ENCODE measurements at places on chromosomes 16 and 17. TPM values are rescaled to one million over a fixed set of nuclear protein-coding genes. Genes with fewer than 3 reads are reported as not detected.

- DNase-seq: no peak
These were observed 5.9 kb downstream of the CHMP6 start for GRCh38 chr17:80997424-80998117.

GRCh38 chr16:67708368-67708771 lies 10.7 kb downstream of the GFOD2 start:
- peak; percentile 27 for DNase-seq

DNA sequence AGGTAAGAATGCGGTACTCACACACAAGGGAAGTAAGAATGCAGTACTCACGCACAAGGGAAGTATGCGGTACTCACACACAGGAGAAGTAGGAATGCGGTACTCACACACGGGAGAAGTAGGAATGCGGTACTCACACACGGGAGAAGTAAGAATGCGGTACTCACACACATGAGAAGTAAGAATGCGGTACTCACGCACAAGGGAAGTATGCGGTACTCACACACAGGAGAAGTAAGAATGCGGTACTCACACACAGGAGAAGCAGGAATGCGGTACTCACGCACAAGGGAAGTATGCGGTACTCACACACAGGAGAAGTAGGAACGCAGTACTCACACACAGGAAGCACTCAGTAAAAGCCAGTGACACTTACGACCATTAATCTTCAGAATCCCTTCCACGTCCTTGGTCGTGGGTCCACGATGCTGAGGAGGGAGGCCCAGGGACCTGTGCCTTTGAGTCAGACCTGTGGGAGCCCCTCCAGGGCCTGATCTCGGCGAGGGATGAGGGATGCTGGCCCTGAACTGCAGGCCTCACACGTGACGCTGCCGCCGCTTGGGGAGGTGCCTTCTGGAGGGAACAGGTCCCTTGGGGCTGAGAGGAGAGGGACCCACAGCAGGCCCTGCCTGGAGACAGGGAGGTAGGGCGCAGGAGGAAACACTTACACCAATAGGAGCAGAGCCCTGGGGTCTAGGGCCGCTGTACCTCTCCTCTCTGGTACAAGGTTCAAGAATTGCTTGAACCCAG lies 20.2 kb downstream of the ABR start:
- no peak for DNase-seq

GRCh38 chr17:57773557-57773956 lies 28.5 kb upstream of the CCDC182 start:
- DNase-seq: no peak

DNA sequence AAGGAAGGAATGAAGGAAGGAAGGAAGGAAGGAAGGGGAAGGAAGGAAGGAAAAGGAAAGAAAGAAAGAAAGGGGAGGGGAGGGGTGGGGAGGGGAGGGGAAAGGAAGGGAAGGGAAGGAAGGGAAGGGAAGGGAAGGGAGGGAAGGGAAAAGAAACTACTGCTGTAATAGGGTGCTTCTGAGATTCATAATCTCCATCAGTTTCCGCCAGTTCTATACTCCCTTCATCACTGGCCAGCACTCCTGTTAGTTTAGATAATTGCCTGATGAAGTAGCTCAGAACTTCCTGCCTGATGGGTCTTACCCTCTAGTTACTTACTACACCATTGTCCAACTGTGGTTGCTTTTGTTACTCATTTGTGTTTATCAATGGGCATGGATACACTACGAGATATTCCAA lies 2.0 kb upstream of the KRTAP9-6 start:
- DNase-seq: no peak

DNA sequence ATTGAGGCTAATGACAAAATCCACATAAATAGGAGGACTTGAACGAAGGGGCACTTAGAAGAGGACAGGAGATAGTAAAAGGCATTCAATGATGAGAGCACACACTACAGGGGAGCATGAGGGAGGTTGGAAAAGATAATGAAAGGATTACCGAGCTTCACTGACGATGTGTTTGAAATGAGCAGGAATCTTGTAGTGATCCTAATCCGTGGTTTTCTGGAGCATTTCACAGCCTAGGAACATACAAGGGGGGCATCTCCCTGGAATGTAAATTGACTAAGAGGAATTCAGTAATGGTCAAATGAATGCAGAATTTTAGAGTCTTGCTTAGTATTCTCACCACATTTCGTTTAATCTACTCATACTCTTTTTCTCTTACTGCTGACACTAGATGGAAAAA lies 5.2 kb downstream of the ATMIN start:
- DNase-seq: no peak

GRCh38 chr17:48990882-48991357 lies 6.3 kb upstream of the IGF2BP1 start:
- no peak for DNase-seq

DNA sequence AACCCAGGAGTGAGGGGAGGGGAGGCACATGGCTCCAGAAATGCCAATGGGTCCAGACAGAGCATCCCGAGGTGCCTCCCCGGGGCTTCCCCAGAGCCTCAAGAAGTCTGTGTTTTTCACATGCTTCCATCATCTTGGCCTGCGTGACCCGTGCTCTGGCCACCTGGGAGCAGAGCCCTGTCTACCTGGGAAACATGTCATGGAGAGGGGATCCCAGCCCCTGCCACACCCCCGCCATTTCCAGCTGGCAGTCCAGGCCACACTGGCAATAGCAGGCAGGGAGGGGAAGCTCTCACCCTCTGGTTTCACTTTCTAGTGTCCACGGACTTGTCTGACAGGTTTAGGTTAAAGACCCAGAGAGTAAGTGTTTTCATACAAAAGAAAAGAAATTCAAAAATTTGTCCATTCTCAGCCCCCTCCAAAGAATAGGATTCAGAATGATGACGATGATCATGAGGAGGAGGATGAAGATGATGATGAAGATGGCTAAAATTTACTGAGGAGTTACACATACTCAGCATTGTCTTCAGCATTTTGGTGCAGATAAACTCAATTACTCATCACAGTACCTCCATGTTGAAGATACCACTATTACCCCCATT lies 9.0 kb downstream of the SMIM5 start:
- DNase-seq: no peak

DNA sequence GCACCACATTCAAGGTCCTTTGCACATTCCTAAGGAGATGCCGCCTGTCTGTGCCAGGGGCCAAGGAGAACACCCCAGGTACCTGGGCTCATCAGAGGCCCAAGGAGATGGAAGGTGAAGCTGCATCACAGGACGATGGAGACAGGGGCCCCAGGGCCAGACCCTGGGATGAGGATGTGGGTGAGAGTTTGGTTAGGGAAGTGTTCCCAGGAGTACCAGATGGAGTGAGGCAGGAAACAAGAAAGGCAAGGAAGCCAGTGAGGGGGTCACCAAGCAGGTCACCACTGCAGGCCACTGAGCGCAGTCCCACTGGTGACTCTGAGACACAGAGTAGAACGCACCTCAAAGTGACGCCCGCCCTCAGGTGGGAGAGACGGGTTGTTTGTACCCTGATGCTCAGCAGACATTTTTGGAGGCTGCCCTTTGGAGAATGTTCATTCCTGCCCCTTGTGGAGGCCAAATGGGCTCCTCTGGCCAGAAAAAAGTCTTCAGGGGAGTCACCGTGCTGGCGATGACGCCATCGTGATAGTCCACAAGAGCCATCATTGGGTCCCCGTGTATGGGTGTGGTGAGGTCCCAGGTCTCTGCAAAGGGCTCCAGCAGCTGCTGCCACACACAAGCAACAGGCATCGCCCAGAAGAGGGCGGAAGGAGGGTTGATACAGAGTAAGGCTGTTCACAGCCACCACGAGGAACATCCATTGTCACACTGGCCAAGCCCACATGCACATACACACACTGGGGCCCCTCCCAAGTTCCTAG lies 57.5 kb downstream of the BEAN1 start:
- no peak for DNase-seq

DNA sequence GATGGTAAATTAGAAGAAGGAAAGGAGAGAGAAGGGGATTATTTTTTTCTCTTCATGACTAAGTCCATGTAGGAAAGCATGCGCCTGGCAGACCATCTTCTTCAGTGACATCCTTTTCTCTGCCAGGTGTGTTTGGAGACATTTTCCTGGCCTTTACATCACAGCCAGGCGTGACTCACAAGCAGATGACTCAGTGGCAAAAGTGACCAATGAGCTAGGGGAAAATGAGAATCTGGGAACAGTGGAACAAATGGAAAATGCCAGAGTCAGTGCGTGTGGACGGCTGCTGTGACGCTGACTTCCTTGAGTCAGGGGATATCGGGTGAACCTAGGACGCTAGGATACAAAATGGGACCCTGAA lies 9.4 kb downstream of the KIAA0513 start:
- DNase-seq: peak; percentile 72

DNA sequence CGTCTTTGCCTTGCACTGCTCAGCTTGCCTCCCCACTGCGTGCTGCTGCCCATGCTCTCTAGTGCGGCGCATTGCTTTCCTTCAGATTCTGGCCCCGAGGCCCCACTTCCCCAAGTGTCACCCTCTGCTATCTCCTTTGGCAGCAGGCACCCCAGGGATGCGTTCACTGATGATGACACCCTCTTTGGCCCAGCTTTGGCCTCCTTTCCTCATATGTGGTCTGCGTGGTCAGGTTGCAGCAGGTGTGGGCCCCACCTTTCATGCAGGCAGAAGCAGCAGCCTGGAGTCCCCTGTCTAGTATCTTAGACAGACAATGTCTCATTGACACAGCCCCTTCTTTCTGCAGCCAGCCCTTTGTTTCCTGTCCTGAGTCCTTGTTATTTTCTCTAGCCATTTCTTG lies 4.8 kb upstream of the CCL3 start:
- no peak for DNase-seq

GRCh38 chr17:67067571-67068482 lies 23.5 kb downstream of the CACNG1 start:
- DNase-seq: no peak

The GRAP gene
- total RNA-seq: not detected

The ZP2 gene
- total RNA-seq: not detected

The PRSS8 gene
- not detected for total RNA-seq

The KRTAP2-3 gene
- total RNA-seq: 30.6 TPM

The TPSG1 gene
- 0.23 TPM for total RNA-seq

The ARSG gene
- total RNA-seq: 5.7 TPM

The DNAH17 gene
- total RNA-seq: not detected

The CRYM gene
- total RNA-seq: not detected

Data from HFFc6 (cell line).